Brain pericyte (primary cell): ENCODE measurements at places on chromosomes 4 and X.

DNA sequence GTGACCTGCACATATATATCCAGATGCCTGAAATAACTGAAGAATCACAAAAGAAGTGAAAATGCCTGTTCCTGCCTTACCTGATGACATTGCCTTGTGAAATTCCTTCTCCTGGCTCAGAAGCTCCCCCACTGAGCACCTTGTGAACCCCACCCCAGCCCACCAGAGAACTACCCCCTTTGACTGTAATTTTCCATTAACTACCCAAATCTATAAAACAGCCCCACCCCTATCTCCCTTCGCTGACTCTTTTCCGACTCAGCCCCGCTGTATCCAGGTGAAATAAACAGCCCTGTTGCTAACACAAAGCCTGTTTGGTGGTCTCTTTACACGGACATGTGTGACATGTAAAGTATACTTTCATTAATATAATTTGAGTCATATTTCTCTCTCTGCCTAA is 320.3 kb upstream of the TECRL start:
- DNase-seq, result no peak

- DNase-seq, result no peak
Measured at GRCh38 chrX:11778230-11778629, 20.2 kb downstream of the MSL3 start.

GRCh38 chr4:99404595-99405287 is 30.4 kb downstream of the ADH7 start:
- DNase-seq, result no peak

GRCh38 chr4:73948990-73949706 is 32.7 kb downstream of the PF4 start:
- no peak for DNase-seq

DNA sequence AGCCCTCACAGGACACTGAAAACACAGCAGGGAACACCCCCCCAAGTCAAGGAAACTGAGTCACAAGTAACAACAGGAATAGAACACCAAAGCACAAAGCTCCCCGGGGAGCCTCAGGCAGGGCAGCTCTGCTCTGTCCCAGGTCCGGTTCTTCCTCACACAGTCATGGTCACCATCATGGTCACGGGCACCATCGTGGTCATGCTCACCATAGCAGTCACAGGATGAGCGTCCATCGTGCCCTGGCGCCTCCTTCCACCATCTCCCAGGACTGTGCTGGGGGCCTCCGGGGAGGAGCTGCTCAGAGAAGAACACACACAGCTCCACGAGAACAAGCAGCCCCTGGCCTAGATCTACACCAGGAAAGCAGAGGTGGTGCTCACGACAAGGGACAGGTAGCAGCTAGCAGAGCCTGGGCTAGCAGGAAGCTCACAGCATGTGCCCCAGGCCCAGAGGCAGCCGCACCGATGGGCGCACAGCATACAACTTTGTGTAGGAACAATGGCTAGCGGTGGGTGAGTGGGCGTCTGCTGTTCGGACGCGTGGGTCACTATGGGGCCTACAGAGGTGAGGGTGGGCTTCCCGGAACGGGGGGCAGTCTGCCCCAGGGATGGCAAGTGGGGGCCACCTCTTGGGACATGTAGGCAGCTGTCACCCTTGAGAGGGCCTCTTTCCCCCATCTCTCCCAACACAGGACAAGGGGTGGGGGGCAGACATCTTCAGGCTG is 3.4 kb downstream of the PNMA6F start:
- no peak for DNase-seq

- no peak for DNase-seq
Measured at GRCh38 chr4:184409911-184410692, 64.2 kb downstream of the IRF2 start.

DNA sequence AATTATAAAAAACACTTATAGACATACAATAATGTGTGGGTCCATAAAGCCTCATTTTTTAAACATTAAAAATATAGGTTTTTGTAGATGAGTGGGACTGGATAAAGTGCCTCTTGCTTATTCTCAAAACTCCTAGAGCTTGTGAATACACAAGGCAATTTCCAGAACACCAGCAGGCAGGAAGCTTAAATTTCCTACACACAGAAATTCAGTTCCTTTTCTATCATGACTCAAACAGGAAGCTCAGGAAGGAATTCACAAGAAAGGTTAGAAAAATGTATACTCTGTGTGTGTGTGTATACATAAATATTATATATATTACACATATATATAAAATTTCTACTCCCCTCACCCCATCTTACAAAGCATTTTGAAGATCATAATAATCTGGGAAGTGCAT is 11.3 kb downstream of the MAGEB6 start:
- no peak for DNase-seq

- no peak for DNase-seq
Measured at GRCh38 chr4:54897590-54897989, 227.8 kb downstream of the KDR start.

DNA sequence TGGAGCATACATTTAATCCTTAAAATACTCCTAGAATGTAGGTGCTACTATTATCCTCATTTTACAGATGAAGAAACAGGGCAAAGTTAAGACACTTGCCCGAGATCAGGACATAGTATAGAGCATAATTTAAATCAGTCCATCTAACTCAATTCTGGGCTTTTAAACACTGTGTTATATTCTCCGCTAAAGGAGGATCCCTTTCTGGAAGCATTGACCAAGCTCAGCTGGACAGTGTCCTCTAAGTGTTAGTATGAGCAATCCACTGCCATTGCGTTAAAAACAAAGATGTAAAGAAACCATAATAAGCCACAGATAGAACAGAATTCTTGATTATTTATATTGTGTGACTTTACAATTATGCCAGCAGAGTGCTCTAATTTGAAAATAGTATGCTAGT is 207.0 kb downstream of the ARHGAP24 start:
- no peak for DNase-seq

- DNase-seq, result no peak
Measured at GRCh38 chr4:53633608-53634007, 42.3 kb upstream of the LNX1 start.

GRCh38 chr4:140395668-140396067 is 22.2 kb downstream of the SCOC start:
- DNase-seq, result no peak

GRCh38 chr4:149553959-149554520 is 261.6 kb downstream of the IQCM start:
- DNase-seq, result no peak

GRCh38 chr4:84800256-84800655 is 166.2 kb downstream of the WDFY3 start:
- no peak for DNase-seq

DNA sequence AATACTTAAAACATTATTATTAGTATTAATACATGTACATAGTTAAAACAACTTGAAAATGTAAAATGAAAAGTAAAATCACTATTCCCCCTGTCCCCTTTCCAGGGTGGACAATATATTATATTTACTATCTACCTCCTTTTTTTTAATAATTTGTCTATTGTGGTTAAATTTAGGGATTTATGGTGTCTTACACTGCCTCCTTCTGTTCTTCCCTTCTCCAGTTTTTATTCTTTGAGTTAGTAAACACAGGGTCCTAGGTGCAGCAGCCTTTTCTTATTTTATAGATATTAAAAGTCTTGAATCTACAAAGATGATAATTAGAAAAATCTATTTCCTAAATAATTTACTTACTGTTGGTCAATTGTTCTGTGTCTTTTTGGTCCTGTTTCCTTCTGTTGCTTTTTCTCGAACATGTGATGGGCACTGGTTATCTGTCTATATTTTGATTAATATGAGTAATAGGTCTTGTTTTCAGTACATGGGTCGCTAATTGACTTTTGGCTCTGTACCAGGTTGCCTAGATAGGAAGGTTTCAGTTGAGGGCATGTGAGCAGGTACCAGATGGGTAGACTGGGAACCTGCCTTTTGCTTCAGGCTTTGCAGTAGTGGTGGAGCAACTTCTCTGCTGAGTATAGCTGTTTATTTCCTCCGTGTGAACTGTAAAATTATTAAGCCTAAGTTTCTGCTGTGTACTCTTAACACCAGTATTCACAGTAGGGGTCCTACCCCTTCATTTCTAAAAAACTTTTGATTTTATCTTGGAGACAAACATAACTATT is 1.1 kb downstream of the NUDT9 start:
- no peak for DNase-seq

GRCh38 chr4:180817529-180817928 is 1425.7 kb upstream of the TENM3 start:
- no peak for DNase-seq

DNA sequence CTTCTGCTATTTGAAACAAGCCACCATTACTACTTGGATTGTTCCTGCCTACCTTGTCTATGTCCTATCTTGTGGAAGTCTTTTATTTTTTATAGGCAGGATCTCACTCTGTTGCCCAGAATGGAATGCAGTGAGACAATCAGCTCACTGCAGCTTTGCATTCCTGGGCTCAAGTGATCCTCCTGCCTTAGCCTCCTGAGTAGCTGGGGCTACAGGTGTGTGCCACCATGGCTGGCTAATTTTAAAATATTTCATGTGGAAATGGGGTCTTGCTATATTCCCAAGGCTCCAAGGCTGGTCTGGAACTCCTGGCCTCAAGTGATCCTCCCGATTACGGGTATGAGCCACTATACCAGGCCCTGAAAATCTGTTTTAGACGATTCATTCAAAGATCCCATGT is 7.6 kb downstream of the RPS3A start:
- no peak for DNase-seq

DNA sequence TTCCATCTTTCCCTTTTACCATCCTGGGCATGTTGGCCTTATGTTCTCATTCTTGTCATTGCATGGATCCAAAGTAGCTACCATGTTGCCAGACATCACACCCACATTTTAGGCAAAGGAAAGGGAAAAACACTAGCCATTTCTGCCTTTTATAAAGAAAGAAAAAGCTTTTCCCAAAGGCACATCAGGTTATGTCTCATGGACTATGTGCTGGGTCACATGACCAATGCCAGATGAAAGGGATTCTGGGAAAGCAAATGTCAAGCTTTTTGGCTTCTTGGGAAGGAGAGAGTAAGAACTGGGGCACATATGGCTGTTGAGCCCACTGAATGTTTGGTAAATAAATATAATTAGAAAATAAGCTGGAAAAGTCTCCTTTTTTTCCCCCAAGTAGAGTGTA is 4.3 kb upstream of the SOD3 start:
- no peak for DNase-seq

DNA sequence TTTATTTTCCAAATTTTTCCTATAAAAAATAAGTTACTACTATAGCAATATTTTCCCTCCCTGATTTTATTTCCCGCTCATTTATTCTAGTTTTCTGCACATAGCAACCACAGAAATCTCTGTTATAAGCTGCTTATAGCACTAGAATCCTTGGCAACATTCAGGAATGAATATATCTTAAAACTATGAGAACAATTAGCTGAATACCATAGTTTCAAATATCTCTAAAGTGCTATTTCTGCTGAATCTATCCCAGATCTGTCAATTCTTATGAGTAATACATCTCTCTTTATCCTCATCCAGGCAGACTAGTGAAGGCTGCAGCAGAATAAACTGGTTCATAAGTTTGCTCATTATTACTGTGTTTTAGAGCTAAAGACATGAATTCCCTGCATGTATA is 622.9 kb upstream of the DIPK2B start:
- no peak for DNase-seq

DNA sequence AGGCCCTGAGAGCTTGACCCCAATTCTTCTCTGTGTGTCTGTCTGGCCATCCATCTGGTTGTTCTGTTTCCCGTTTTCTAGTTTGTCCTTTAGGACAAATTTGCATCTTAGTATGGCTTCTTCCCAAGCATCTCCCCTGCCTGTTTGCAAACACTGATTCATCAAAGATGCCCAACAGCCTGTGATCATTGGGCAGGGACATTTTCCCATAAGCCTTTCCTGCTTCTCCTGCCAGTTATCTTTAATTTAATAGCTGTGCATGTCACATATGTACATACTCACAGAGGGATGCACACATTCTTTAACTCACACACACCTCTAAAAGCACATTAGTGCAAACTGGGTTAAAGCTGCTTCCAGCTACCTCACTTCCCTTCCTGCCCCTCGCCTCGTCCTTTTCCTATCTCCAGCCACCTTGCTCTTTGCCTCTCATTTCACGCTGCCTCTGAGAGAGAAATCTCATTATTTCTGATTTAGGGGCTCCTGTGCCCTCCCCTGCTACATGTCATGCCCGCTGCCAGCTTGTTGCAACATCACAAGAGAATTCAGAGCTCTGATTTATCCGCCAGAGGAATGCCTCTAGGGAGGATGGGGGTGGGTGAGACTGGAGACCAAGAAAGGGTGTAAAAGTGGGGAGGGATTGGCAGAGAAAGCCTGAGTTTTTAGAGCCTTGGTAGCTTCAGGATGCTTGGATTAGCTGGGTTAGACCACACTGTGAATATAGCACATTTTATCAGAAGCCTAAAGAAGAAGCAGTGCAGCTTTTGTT is 100.6 kb downstream of the NHS start:
- DNase-seq, result no peak

- no peak for DNase-seq
Measured at GRCh38 chr4:84849051-84849640, 117.3 kb downstream of the WDFY3 start.

GRCh38 chrX:132853040-132853439 is 105.4 kb downstream of the HS6ST2 start:
- no peak for DNase-seq

GRCh38 chr4:7822877-7823276 is 116.8 kb downstream of the AFAP1 start:
- DNase-seq, result no peak

DNA sequence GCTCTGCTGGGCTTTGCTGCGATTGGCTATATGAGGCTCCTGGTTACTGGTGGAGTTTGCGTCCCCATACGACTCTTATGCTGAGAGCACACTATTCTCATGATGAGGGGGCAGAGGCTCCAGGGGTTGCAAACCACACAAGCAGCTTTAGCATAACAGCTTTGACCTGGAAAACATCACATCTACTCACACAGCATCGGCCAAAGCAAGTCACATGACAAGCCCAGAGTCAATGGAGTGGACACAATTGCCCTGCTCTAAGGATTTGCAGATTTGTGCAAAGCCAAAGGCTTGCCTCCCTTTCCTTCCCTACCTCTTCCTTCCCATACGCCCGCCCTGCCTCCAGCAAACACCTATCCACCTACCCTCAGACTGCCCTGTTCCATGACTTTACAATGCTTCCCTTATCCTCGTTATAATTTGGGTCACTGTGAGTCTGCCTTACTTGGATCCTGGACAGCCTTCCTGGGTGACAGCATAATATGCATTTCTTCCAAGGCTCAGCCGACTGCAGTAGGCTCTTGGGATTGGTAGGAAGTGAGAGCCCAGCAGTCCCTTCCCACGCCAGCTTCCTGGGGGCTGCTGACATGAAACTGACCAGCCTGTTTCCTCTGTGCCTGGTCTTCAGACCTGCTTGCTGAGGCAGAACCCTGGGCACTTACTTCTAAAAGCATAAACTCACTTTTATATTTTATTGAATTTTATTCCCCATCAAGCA is 208.2 kb upstream of the PSAPL1 start:
- DNase-seq, result no peak

- DNase-seq, result no peak
Measured at GRCh38 chrX:36974911-36975310, 33.3 kb upstream of the FAM47C start.

- no peak for DNase-seq
Measured at GRCh38 chrX:130262231-130262630, 6.5 kb downstream of the ZNF280C start.

GRCh38 chr4:54225598-54226403 is 3.3 kb upstream of the PDGFRA start:
- no peak for DNase-seq

GRCh38 chrX:45807572-45808425 is 607.1 kb upstream of the DIPK2B start:
- DNase-seq, result no peak

- no peak for DNase-seq
Measured at GRCh38 chr4:77015390-77015789, 60.4 kb downstream of the CCNI start.

GRCh38 chr4:138189206-138189605 is 52.9 kb downstream of the SLC7A11 start:
- DNase-seq, result no peak

GRCh38 chrX:15915959-15916703 is 61.5 kb upstream of the AP1S2 start:
- no peak for DNase-seq
